ENCODE measurements at places on chromosomes 2 and 18.

GRCh38 chr2:20868377-20868776 lies 45.5 kb upstream of the LDAH start:
- DNase-seq, result no peak

- DNase-seq, result no peak
These were observed 3.5 kb downstream of the NBEAL1 start for GRCh38 chr2:203018181-203018580.

- no peak for DNase-seq
These were observed 10.2 kb downstream of the NMUR1 start for GRCh38 chr2:231519975-231520555.

DNA sequence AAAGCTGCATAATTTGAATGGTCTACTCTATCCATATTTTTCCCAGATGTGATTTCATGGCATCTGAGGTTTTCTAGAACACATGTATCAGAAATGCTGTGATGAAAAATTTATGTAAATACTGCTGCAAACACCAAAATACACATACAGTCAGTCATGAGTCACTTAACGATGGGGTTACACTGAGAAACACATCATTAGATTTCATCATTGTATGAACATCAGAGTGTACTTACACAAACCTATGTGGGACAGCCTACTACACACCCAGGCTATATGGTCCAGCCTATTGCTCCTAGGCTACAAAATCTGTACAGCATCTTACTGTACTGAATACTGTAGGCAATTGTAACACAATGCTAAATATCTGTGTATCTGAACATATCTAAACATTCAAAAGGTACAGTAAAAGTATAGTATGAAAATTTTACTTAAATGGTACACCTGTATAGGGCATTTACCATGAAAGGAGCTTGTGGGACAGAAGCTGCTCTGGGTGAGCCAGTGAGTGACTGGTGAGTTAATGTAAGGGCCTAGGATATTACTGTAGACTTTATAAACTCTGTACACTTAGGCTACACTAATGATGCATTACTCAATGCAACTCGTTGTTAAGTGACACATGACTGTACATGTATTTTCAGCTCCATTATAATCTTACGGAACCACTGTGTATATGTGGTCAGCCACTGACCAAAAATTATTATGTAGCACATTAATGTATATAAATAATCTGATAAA lies 33.5 kb downstream of the PNO1 start:
- DNase-seq, result no peak

DNA sequence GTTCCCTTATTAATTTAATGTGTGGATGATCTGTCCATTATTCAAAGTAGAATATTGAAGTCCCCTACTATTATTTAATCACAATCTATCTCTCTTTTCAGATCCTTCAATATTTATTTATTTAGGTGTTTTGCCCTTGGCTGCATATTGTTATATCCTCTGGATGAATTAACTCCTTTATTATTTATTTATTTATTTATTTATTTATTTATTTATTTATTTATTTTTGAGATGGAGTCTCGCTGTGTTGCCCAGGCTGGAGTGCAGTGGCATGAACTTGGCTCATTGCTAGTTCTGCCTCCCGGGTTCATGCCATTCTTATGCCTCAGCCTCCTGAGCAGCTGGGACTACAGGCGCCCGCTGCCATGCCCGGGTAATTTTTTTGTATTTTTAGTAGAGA lies 776.6 kb upstream of the NXPH2 start:
- DNase-seq, result no peak

- DNase-seq, result no peak
These were observed 76.9 kb downstream of the LDAH start for GRCh38 chr2:20745924-20746555.

GRCh38 chr2:181770150-181770549 lies 89.8 kb upstream of the NEUROD1 start:
- DNase-seq, result no peak

DNA sequence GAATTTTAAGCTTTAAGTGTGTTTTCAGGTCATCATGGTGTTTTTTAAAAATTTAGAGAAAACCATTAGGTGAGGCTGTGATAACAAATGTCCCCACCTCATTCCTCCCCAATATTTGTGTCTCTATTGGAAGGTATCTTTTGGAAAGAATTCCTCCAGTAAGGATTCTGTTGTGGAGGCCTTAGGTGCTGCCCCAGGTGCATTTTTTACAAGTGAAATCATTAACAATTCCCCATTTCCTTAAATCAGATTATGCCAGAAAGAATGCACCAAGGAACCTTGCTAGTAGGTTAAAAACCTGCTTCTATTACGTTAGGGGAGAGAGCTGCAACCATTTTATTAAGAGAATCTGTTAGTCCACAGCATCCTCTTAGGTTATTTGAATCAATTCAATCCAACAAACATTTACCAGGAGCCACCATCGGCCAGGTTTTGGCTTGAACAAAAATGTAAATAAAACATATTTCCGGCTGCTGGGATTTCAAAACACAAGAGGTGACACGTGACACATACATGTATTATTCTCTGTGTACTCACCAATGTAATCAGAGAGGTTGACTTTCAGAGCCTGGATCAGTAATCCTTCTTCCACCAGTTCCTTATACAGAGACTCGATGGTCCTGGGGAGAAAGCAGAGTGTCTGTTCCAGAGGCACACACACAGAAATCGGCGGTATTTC lies 112.5 kb upstream of the ASB18 start:
- no peak for DNase-seq

GRCh38 chr18:21163647-21164547 lies 52.3 kb upstream of the ROCK1 start:
- DNase-seq, result no peak

GRCh38 chr18:56973487-56973886 lies 173.4 kb upstream of the BOD1L2 start:
- DNase-seq, result no peak

DNA sequence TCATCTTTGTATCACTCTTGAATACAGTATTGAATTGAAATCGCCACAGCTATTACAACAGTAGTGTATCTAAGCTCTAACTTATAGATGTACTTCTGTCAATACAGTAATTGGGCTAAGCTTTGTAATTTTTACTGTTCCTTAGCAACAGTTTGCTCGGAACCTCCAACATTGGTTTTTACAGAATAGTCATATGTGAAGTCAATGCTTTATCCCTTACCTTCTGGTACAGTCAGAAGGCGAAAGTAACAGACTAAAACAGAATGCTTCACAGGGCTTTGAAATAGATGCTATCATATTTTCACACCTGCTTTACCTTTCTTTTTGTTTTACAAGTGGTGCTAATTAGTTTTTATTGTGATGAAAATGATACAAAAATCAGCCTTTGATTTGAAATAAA lies 46.9 kb upstream of the CYP20A1 start:
- DNase-seq, result no peak

GRCh38 chr18:36128907-36129299 lies 237 bp downstream of the SLC39A6 start:
- DNase-seq, result no peak

DNA sequence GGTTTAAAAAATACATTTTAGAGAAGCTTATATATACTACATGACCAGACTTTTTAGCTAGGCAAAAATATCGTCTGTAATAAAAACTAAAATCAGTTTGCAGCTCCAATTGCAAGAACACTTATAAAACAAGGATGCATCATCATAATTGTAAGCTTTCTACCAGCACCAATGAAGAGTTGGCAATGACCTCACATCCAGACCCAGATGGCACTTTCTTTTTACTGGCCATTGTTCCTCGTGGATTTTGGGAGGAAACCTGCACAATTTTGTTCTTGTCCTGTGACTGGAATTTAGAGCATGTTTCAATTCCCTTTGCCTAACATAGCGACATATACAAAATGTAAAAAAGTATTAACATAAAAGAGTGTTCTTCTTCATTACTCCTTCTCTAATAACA lies 174.3 kb downstream of the ZNF521 start:
- DNase-seq, result no peak

GRCh38 chr2:156590085-156590739 lies 154.0 kb downstream of the GPD2 start:
- DNase-seq, result no peak

- DNase-seq, result no peak
These were observed 1272.8 kb downstream of the SUCLG1 start for GRCh38 chr2:83186105-83186760.

GRCh38 chr2:48213646-48214045 lies 307.3 kb upstream of the FBXO11 start:
- DNase-seq, result no peak

- peak; percentile 72 for DNase-seq
These were observed at the start of gene MAP4K4 for GRCh38 chr2:101697124-101698013. MAP4K4 (plus strand) TSS chr2:101697707; CDS start chr2:101698081, 374 bp downstream.

- no peak for DNase-seq
These were observed 129.3 kb downstream of the MBP start for GRCh38 chr18:77003316-77003715.

DNA sequence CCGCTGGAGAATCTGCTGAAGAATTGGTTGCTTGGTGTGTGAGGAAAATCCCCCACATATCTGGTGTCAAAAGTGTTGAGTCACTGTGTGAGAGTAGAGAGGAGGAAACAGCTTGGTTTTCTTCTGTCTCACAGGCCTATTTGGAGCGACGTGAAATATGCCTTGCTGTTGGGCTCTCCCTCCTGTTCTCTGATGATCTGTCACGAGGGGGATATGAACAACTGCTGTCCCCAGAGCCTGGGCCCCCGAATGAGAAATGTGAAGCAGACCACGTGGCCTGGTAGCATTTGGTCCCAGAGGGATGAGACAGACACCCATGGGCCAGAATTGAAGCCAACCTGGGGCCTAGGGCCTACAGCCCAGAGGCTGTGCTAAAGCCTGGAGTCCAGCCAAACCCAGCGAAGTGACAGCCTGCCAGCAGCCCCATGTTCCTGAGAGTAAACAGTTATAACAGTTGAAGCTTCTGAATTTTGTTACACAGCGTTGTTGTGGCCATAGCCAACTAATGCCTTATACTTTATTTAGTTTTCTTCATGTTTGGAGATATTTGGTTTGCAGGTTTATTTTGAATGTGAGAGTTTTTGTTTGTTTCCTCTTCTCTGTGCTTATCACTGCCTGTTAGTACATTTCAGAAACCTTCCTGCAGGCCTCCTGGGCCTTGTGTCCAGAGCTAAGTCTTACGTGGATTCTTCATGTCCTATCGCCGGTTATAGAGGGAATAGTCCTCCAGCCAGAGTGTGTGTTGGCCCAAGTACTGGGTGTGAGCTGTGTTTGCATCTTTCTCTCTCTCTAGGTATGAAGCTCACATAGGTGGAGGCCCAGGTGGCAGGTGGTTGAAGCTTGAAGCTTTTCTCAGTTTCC lies 18.7 kb upstream of the COLEC12 start:
- no peak for DNase-seq

- DNase-seq, result no peak
These were observed 652 bp downstream of the GCA start for GRCh38 chr2:162344617-162344950.

GRCh38 chr2:145119225-145119624 lies 599.3 kb upstream of the ZEB2 start:
- DNase-seq, result no peak

DNA sequence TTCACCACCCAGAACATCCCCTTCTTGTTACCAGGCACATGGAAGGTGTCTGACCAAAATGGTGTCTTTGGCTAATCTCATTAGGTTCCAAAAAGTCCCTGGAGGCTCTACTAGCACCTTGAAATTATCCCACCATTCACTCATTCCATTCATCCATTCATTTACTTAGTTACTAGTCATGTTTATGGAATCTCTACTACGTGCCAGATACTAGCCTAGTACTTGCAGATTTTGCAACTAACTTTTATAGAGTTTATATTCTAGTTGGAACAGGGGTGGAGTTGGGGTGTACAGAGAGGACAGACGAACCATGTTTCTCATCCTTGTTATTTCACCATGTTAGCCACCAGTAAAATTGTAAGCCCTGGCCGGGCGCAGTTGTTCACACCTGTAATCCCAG lies 4.0 kb upstream of the NOP58 start:
- DNase-seq, result no peak

DNA sequence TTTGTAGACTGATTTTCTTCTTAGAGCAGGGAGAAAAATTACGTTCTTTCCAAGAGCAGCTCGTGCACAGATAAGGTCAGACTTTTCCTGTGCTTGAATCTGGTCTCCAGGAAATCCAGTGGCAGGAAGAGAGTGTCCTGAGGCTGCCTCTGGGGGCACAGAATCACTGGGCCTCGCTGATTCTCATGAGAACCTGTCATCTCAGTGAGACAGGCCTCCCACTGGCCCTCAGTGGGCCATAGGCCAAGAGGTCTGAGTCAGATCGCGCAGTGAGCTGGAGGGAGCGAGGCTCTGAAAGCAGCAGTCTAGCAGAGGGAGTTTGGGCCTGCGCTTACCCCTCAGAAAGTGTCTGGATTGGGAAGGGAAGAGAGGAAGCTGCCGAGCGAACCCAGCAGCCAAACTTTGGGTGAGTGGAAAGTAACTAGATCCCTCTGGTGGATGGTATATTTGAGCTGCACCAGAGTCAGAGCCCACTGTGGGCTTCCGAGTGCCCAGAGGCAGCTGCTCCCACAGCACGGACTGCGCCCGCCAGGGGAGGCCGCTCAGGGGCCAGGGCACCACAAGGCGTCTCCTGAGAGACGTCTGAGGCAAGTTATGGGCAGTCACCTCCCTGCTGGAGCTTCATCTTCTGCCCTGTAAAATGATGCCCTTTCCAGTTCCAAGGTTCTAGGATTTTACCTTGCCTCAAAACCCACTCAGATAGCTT lies 8.2 kb downstream of the GDF7 start:
- DNase-seq, result no peak

DNA sequence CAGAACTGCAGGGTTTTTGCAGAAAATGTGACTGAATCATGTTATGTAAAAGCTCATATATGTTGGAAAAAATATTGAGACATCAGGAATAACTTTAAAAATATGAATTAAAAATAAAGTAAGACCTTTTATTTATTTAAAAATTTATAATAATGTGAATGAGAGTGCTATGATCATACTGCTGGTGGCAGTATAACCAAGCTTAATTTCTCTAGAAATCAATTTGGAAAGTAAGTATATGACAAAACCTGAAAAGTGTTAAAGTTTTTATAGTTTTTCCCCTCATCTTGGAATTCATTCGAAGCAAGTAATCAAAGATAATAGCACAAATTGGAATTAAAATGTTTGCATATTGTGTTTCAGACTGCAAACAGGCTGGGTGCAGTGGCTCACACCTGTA lies 7.5 kb downstream of the SLC39A10 start:
- DNase-seq, result no peak

- DNase-seq, result no peak
These were observed 1552.9 kb upstream of the SLC39A10 start for GRCh38 chr2:194103941-194104659.

- DNase-seq, result no peak
These were observed 15.2 kb upstream of the RAPH1 start for GRCh38 chr2:203550266-203550665.

- no peak for DNase-seq
These were observed 41.3 kb downstream of the PSMG2 start for GRCh38 chr18:12744103-12744502.

GRCh38 chr2:395886-396285 lies 108.0 kb upstream of the ALKAL2 start:
- no peak for DNase-seq

GRCh38 chr2:212912445-212913103 lies 238.8 kb downstream of the IKZF2 start:
- no peak for DNase-seq

- no peak for DNase-seq
These were observed 77.0 kb downstream of the MBD2 start for GRCh38 chr18:54147439-54147838.
